ENCODE measurements at places on chromosomes 1 and 21.

DNA sequence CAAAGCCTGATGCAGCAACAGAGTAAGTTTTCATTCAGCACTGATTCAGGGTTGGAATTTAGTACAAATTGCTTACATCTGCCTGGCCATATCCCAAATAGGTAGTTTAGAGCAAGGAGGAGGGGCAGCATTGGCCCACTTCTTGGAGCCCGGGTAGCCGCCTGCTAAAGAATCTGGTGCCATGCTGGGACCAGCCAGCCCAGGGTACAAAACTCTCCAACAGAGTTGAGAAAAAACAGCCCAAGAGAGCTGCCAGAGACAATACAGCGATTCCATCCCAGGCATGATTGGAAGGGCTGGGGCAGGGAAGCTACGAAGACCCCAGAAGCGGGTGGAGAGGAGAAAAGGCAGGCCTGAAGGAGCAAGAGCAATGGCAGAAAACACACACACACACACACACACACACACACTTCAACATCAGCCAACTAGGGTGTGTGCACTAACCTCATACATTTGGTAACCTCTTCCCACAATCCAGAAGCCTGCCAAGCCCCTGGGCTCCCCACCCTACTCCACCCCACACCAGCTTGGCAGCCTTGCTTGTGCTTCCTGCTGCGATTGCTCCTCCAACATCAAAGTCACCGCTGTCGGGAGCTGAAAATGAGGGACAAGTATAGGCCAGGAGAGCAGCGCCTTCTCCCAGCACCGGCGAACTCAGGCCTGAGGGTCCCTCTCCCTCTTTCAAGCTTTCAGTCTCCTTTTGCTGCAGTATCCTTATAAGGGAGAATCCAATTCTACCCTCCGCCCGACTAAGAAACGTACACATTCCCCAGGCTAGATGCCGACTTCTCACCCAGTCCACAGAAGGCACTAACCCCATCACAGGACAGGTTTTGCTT lies 1.2 kb downstream of the PIK3C2B start:
- DNase-seq: no peak

DNA sequence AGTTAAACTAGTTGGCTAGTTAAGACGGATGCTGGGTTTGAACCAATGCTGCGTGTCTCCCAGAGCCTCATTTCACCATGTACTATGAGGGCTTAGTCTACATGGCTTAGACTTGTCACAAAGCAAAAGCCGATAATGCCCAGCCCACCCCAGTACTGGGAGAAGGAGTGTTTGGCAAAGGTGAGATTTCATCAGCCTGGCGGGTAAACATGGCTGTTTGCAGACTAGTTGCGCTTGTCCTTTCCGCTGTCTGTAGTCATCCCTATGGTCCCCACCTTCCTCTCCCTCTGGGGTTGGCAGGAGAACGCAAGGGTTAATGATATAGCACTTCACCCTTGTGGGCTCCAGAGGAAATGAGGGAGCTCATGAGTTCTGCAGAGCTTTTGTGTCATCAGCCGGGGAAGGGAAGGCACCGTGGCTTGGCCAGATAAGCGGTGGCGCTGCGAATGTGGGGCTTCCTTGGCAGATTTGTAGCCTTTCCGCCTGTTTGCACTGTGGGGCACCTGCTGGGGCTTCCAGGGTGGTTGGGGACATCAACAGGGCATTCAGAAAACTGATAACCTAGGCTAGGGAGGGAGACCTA lies 29.2 kb downstream of the SOX13 start:
- DNase-seq: no peak

DNA sequence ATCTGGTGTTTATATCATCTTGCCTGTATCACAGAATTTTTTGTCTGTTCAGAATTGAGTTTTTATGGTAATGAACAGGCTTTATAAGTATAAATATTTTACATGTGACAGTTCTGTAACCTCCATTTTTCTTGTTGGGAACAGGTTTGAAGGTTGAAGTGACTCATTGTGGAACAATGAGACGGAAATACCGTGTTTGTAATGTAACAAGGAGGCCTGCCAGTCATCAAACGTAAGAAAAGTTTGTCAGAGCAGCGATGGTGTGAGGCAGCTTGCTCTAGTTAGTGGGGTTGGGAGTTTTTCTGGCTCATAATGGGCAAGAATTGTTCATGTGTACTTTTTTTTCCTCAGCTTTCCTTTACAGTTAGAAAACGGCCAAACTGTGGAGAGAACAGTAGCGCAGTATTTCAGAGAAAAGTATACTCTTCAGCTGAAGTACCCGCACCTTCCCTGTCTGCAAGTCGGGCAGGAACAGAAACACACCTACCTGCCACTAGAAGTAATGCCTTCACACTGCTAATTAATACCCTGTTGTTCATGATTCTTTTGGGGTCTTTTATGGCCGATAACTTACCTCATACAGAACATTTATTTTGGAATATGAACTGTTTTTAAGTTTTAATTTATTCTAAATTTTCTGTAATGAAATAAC lies 75.2 kb upstream of the TEKT2 start:
- DNase-seq: no peak

DNA sequence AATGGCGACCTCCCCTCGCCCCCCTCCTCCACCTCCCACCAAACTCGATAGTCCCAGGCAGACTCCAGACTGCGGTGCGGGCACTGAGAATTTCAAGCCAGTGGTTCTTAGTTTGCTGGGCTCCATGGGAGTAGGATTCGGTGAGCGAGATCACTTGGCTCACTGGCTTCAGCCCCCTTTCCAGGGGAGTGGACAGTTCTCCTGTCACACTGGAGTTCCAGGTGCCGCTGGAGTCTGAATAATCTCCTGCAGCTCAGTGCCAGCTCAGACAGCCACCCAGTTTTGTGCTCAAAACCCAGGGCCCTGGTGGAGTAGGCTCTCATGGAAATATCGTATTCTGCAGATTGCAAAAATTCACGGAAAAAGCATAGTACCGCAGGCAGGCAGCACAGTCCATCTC lies 7.6 kb downstream of the OR2M7 start:
- DNase-seq: no peak

DNA sequence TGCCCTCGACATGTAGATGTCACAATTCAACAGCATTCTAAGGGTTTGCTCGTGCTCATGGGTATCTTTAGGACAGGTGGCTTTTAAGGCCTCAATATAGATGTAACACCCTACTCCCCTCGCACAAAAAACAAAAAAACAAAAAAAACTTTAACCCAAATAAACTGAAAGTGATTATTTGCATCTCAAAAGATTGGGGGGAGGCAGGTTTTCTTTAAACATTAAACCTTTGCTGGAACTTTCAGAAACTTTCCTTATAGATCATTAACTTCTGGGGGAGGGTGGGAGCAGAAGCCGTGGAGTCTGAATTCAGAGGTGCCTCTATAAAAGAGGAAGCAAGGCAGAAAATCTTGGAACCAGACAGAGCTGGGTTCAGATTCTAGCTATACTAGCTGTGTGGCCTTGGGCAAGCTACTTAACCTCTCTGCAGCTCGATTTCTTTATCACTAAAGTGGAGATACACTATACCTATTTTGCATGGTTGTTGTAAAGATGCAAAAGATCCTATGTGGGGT lies 3.2 kb upstream of the KIAA1614 start:
- DNase-seq: no peak

DNA sequence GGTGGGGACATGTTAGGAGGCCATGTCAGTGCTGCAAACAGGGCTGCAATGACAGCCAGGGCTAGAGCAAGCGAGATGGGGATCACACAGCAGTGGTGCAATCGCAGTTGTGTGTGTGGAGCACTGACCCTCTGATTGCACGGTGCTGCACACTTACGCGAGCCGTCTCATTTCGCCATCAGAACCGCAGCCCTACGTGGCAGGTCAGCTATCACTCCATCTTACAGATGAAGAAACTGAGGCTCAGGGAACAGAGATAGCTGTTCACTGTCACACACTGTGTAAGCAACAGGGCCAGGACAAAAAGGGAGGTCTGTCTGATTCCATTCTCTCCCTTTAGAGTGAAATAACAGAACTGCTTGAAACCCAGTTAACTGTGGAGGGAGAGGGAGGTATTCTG lies 104.8 kb upstream of the SLC45A1 start:
- DNase-seq: no peak
